Activated naive CD4-positive, alpha-beta T cell (primary cell): ENCODE measurements at places on chromosomes 2 and 18.

GRCh38 chr18:7456376-7456775 is 110.7 kb upstream of the PTPRM start:
- DNase-seq, result no peak

DNA sequence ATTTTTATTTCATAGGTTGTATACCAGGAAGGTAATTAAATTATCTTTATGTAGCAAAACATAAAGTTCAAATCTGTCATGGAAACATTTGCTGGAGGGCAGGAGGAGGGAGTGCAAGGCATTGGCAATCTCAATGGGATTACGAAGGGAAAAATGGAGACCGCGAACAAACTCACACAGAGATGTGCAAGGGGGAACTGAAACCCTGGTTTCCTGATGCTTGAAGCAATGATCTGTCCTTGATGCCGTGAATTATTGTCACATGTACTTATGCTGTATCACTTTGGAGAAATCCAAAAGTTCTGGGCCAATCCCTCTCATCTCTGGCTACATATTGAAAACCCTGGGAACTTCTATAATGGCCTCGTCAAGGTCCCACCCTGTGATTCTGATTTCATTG is 65.0 kb upstream of the MFF start:
- no peak for DNase-seq

- DNase-seq, result no peak
Measured at GRCh38 chr18:48065601-48065995, 135.1 kb upstream of the SMAD2 start.

DNA sequence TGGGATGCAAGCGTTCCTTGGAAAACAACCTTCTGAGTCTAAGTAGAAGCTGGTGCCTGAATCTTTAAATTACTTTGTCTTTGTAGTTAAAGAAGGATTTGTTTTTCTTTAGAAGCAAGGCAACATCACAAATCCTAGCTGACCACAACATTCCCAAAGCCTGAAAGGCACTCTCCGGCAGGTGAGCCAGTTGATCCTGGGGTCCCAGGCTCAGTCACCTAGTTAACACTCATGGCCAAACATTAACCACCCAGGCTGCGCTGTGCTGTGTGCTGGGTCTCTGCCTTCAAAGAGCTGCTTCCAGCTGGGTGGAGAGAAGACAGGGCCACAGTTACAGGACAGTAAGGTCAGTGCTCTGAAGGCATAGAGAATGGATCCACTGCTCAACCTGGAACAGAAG is 120.0 kb upstream of the TRIB2 start:
- DNase-seq, result no peak

GRCh38 chr2:2158189-2158826 is 172.8 kb downstream of the MYT1L start:
- no peak for DNase-seq

- no peak for DNase-seq
Measured at GRCh38 chr2:241242306-241242705, 53.8 kb downstream of the ANO7 start.

DNA sequence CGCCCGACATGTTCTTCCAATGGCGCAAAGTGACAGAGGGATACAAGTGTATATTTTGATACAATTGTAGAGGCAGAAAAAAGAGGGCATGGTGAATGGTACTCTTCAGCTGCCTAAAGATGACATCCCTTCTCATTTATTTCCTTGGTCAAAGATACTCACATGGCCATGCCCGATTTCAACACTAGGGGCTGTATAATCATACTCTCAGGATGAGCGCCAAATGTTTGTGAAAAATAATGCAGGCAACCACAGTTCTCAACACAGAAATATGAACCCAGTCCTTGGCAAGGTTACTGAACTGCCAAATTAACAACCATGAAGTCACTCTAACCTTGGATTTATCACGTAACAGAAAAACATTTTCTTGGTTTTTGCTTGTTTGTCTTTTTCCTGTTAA is 204.4 kb downstream of the CCDC102B start:
- DNase-seq, result no peak

- DNase-seq, result no peak
Measured at GRCh38 chr2:196466581-196466980, 172.9 kb upstream of the CCDC150 start.

GRCh38 chr2:156181208-156181607 is 151.3 kb downstream of the NR4A2 start:
- no peak for DNase-seq

GRCh38 chr2:98608116-98608961 is at the start of the genes COA5 and UNC50:
COA5 (minus strand) TSS chr2:98608512; CDS start chr2:98608405, 107 bp downstream.
UNC50 (plus strand) TSS chr2:98608589; CDS start chr2:98609760, 1,171 bp downstream.
- peak; percentile 79 for DNase-seq

DNA sequence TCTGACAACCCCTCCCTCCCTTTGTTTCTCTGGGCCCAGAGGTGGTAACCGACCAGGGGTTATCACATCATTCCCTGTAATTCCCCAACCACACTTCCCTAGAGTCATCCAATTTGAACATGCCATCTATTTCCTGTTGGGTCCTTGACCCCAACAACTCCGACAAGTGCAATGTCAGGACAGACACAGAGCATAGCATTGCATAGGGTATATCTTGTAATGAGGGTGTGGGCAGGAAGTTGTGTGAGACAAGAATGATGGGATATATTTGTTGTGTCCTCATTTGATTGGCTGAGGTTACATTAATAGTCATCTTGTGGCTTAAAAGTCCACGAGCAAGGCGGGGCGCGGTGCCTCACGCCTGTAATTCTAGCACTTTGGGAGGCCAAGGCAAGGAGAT is 33.4 kb upstream of the CNOT11 start:
- DNase-seq, result no peak

DNA sequence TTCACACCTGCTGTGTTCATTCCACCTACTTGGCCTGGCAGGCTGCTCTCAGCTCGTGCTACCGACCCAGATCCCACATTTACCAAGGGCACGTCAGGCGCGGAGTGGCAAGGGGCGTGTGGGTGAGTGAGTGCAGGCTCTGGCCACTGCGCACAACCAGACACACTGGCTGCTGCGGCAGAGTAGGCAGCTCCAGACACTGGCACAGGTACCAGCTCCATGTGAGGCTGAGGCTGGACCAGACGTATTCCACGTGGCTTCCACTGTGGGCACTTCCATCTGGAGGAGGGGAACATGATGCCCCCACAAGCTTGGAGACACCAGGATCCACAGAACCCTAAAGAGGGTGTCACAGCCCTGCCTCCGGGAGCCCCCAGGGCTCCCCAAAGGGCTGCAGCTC is 74.6 kb upstream of the ZNF804A start:
- DNase-seq, result no peak

DNA sequence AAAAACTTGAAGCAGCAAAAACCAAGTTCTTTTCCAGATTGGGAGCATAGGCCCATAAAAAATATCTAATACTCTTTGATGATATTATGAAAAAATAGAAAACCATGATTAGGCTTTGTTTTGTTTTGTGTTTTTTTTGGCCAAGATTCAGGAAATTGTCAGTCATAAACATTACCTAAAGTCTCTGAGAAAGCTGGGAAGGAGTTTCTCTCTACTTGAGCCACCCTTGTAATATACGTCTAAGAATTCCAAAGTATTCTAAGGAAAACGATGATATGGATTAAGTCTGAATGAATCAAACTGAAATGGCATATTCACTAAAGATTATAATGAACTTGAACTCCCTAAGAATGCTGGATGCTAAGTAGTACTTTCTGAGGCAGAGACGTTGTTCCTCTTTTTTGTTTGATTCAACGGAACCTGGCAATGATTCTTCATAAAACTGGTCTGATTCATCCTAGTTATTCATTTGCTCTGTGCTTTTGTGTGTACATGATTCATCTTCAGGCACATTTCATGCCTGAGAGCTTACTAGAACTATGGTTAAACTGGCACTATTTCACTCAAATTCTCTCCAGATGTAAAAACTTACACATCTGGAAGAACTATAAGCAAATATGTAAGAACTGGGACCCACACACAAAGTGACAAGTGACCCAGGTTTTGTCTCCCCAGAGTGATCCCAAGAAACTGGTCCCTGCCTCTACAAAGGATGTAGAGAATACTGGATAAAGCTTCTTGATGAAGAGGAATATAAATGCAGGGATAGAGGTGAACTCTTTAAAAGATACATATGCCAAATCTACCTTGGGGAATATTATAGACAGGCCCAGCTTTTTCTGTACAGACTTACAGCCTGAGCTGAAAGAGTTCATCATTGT is 159.7 kb downstream of the DOCK10 start:
- DNase-seq, result no peak

GRCh38 chr18:76791106-76791505 is 31.3 kb upstream of the ZNF236 start:
- DNase-seq, result no peak

GRCh38 chr2:46669016-46669415 is 189.7 kb downstream of the TMEM247 start:
- no peak for DNase-seq

GRCh38 chr2:192196421-192197194 is 1.9 kb upstream of the TMEFF2 start:
- no peak for DNase-seq

GRCh38 chr2:71691747-71692441 is 238.5 kb downstream of the DYSF start:
- no peak for DNase-seq

- no peak for DNase-seq
Measured at GRCh38 chr2:96816836-96817702, 1.0 kb downstream of the CNNM3 start.

- DNase-seq, result no peak
Measured at GRCh38 chr18:26721854-26722564, 143.5 kb downstream of the AQP4 start.

GRCh38 chr2:210157526-210157925 is 13.7 kb downstream of the KANSL1L start:
- DNase-seq, result no peak

- no peak for DNase-seq
Measured at GRCh38 chr2:41294331-41294730, 753.5 kb upstream of the PKDCC start.

DNA sequence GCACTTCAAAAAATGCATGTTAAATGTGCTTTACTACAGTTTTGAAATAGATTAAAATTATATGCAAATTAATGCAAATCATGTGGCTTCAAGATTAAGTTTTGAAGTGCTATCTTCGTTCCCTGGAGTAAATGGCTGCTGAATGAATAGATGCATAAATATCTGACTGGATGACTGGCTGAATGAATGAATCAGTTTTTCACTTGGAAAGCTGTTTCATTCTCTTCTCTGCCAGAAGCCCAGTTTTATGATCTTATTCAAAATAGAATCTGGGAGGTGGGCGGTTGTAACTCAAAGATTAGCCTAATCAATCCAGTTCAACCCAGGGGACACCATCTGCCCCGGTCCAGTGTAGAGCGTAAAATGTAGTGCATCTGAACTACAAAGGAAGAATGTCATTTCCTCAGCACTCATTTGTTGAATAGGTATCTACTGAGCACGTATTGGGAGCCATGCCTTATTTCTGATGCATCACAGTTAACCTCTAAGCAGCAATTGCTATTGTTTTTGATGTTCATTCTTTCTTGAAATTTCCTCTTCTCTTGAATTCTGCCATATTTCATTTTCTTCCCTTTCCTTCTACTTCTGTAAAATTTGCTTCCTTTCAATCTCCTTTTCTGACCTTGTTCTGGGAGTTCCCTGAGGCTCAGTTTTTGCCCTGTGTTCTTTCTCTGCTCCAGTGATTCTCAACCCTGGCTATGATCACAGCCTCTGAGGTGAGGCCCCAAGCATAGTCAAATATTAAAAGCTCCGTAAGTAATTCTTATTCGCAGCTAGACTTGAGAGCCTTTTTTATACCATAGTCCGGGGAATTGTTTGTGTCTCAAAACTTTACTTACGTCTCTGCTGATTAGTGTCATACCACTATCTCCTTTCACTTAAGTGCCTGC is 282.7 kb downstream of the PARD3B start:
- no peak for DNase-seq

DNA sequence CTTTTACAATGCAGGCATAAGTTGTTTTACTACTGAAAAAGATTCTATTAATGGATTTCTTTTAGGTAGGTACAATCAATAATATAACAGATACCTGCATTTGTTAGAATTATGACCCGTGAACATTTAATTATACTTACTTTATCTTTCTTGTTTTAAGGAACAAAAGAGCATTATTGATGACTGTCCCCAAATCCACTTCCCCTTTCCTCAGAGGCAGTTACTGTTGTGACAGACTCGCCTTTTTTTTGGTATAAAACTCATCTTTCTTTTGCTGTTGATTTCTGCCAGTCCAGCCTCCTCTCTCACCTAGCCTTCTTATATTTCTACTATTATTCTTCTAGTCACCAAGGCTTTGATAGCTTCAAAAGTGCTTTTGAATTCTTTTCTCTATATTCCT is 12.1 kb downstream of the ACTR3 start:
- no peak for DNase-seq

DNA sequence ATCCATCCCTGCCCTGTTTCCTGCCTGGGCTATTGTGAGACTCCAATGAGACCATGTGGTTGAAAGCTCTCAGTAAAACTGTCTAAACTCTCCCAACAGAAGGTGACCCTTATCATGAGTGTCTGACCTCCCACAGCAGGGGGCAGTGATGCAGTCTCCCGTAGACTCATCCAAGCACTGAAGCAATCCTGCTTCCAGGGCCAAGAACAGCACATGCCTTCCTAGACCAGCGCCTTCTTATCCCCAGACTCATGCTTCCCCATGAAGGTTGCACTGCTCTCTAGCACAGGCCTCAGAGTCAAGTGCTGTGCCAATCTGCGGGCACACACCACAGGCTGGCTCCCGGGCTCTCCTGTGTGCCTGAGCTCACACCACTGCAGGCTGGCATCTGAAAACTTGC is 112.3 kb downstream of the TNS1 start:
- DNase-seq, result no peak

DNA sequence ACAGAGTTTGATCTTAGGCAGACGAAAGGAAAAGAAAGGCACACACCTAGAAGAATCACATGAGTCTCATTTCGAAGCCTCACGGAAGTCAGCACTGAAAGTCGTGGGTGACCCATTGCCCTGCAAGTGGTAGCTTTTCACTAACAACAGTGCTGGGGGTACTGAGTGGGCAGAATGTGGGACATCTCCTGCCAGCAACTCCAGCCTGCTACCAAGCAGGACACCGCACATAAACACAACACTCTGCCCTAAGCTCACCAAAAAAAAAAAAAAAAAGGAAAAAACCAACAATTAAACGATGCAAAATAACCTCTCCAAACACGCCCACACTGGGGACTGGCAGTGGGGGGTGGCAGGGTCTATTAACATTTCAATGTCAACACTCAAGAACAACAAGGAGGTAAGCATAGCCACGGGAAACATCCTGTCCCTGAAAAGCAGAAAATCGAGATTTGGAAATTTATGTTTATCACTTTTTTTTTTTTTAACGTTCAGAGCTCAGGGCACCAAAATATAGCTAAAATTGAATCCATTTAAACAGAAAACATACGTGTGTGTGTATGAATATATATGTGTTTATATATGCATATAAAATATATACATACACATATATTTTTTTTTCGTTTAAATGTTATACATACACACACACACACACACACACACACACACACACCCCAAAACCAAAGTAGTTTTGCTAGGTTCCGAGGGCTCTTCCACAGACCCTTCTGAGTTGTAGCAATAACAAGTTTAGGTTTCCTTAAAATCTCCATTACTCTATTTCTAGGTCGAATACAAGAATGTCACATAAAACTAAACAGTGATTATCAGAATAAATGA is 2.2 kb downstream of the INO80D start:
- no peak for DNase-seq

DNA sequence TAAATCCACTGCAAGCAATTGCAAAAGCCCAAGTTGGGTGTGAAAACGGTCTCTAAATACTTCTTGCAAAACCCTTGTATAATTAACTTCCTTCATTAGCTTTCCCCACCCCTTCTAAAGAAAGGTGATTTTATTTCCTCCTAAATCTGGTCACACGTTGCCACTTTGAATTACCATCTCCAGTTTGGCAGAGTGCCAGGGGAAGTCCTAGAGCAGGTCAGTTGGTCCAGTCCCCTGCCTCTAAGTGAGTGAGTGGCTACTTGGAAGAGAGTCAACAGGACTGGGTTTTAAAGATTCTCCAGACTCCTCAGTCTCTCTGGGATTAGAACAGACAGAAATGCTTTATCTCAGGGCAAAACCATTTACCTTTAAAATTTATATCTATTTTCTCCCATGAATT is 18.7 kb upstream of the LYPD6B start:
- no peak for DNase-seq
